Upper lobe of right lung (tissue), 1 donor: ENCODE measurements at places on chromosomes 1 and 21. TPM values are rescaled to one million over a fixed set of nuclear protein-coding genes. Genes with fewer than 3 reads are reported as not detected.
A peak's percentile ranks its signal among the peaks of the same experiment; 100 is the strongest.

- no peak overlapping the region for H3K4me3 ChIP-seq
- no peak overlapping the region for H3K27ac ChIP-seq
- peaks cover 6% of the 10 kb centered on the region for H3K4me1 ChIP-seq
- no peaks in the 10 kb centered on the region for H3K36me3 ChIP-seq
- DNase-seq: no peak
- no peaks in the 10 kb centered on the region for H3K27me3 ChIP-seq
Measured at GRCh38 chr21:28704746-28705145, 287.9 kb downstream of the LTN1 start.

Gene PDC
- total RNA-seq: not detected

GRCh38 chr1:24688621-24689195 is 45.6 kb downstream of the SRRM1 start:
- no peak overlapping the region for H3K27ac ChIP-seq
- no peaks in the 10 kb centered on the region for H3K36me3 ChIP-seq
- H3K27me3 ChIP-seq: no peaks in the 10 kb centered on the region
- peak; percentile 81 for DNase-seq
- H3K4me1 ChIP-seq: peaks cover 17% of the 10 kb centered on the region
- no peak overlapping the region for H3K4me3 ChIP-seq

DNA sequence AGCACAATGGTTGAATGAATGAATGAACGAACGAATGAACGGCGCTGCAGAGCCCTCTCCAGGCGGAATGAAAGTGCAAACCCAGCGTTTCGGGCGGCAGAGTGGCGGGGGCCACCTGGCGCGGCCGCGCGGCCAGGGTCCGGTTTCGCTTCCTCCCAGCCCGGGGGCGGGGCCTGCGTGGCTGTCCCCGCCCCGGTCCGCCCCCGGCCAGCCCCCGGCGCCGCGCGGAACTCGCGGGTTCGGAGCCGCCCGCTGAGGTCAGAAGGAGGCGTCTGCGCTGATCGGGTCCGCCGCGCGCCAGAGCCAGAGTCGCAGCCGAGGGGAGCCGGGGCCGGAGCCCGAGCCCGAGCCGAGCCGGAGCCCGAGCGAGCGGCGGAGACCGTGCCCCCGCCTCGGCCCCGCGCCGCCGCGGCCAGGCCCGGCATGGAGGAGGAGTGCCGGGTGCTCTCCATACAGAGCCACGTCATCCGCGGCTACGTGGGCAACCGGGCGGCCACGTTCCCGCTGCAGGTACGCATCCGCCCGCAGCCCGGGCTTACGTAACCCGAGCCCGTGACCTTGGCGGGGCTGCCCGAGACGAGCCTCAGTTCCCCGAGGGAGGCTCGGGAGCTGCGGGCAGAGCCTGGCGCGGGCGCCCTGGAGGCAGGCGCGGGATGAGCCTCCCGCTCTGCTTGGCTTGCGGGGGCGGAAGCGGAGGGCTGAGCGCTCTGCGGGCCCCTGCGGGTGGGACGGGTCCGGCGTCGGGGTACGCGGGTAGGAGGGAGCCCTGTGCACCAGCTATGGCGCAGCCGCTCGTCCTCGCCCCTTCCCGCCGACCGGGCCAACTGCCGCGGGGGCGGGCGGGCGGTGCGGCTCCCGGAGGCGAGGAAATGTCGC is at the start of gene PDXK:
TSS of gene PDXK (plus strand) at position 258 of the 876 bp plus-strand sequence. CDS start at position 424, 166 bp downstream.
- peaks cover 9% of the 10 kb centered on the region for H3K36me3 ChIP-seq
- H3K27me3 ChIP-seq: no peaks in the 10 kb centered on the region
- DNase-seq: peak; percentile 95
- peaks cover 32% of the 10 kb centered on the region for H3K4me1 ChIP-seq

DNA sequence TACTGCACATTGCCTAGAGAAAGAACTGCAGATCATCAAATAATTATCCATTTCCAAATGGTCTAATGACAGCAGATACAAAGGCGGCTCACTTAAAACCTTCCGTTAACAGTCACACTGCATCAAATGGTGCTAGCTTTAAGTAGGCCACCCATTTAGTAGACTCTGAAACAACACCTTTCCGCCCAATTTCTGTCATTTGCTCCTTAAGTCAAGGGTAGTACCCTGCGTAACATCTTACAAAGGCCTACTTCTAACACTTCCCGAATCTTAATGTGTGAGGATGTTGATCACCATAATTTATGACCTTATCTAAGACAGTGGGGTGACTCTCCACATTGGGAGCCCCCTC is 692 bp upstream of the RALGPS2 start:
- no peak overlapping the region for H3K27ac ChIP-seq
- no peaks in the 10 kb centered on the region for H3K27me3 ChIP-seq

Gene SDC3
- total RNA-seq: 39.4 TPM

DNA sequence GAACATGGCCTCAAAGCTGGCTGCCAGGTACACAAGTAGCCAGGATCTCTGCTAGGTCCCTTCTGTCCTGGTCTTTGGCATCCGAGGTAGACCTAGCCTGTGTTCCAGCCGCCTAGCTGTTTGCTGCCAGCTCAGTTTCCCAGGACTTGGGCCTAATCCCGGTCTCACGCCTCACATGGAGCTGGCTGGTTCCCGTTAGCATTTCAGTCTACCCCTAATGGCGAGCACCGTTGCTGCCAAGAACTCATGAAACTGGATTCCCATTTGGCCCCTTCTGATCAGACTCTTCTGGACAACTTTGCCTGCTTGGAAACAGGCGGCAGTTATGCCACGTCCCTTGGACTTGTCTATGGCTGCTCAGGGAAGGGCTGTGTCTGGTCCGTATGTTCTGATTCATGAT is 26.2 kb upstream of the HHAT start:
- H3K27me3 ChIP-seq: no peaks in the 10 kb centered on the region
- H3K27ac ChIP-seq: no peak overlapping the region
- H3K36me3 ChIP-seq: no peaks in the 10 kb centered on the region
- no peak for DNase-seq
- no peak overlapping the region for H3K4me3 ChIP-seq
- H3K4me1 ChIP-seq: peaks cover 14% of the 10 kb centered on the region

- no peaks in the 10 kb centered on the region for H3K4me1 ChIP-seq
- H3K27ac ChIP-seq: no peak overlapping the region
- H3K36me3 ChIP-seq: peaks cover 81% of the 10 kb centered on the region
- no peak for DNase-seq
- no peaks in the 10 kb centered on the region for H3K27me3 ChIP-seq
Measured at GRCh38 chr21:28974531-28975227, 18.0 kb downstream of the LTN1 start.

DNA sequence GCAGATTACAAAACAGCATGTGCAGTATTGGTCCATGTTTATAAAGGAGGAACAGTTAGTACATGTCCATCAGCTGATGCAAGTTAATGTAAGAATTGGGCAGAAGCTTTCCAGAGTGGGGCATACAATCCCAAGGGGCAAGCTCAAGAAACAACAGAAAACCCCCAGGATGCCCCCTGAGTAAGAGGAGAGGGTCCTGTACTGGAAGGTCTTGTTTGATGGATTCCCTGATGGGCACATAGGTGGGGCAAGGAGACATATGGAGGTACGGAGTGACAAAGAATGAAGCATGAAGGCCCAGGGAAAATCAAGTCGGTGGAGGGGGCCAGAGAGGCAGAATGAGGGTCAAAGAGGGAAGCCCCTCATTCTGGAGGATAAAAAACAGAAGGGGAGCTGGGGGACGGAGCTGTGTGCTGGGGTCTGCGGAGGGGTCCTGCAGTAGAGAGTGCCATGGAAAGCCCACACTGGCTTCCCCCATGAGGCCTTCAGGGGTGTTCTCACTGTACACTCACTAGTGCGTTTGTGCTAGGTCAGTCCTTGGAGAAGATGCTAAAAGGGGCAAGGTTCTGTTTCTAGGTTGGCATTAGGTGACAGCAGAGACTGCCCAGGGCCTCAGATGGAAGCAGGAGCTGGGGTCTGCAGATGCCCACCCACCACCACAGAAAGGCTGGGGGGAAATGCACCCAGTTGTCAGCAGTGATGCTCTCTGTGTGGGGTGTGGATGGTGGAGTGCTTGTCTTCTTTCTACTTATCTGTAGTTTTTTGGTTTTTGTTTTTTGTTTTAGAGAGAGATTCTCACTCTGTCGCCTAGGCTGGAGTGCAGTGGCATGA is 12.5 kb upstream of the MATN1 start:
- peaks cover 50% of the 10 kb centered on the region for H3K36me3 ChIP-seq
- H3K27me3 ChIP-seq: no peaks in the 10 kb centered on the region
- H3K27ac ChIP-seq: no peak overlapping the region
- no peaks in the 10 kb centered on the region for H3K4me1 ChIP-seq
- DNase-seq: no peak

Gene CADM3
- total RNA-seq: 1.7 TPM

GRCh38 chr1:230682882-230683610 is 30.9 kb downstream of the AGT start:
- H3K27me3 ChIP-seq: no peaks in the 10 kb centered on the region
- H3K4me1 ChIP-seq: peaks cover 9% of the 10 kb centered on the region
- no peak for DNase-seq
- no peak overlapping the region for H3K27ac ChIP-seq
- peaks cover 96% of the 10 kb centered on the region for H3K36me3 ChIP-seq
